Foreskin keratinocyte (primary cell): ENCODE measurements at places on chromosomes 1 and 21. TPM values are rescaled to one million over a fixed set of nuclear protein-coding genes. Genes with fewer than 3 reads are reported as not detected.

The DCST1 gene
- not detected in 2 replicates for polyA plus RNA-seq

The CFHR2 gene
- polyA plus RNA-seq: not detected in 2 replicates

The DIO1 gene
- polyA plus RNA-seq: not detected in 2 replicates

DNA sequence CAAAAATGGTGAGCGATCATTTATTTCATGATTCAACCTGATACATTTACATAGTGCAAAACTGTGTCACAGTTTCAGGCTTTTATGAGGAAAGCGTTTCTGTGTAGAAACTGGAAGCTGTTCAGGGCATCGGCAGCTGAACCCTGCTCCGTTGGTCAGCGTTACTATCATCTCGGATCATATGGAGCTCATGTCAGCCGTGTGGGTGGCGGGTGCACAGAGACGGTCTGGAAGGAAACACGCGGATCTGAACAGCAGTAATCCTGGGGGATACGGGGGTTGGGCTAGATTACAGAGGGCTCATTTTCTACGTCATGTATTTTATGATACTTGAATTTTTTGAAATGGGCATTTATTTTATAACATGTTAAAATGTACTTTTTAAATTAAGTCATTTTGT is 15.1 kb downstream of the C1orf174 start:
- no peak for DNase-seq

- no peak for DNase-seq
Observed at GRCh38 chr1:98090351-98090750, 169.5 kb upstream of the DPYD start.

DNA sequence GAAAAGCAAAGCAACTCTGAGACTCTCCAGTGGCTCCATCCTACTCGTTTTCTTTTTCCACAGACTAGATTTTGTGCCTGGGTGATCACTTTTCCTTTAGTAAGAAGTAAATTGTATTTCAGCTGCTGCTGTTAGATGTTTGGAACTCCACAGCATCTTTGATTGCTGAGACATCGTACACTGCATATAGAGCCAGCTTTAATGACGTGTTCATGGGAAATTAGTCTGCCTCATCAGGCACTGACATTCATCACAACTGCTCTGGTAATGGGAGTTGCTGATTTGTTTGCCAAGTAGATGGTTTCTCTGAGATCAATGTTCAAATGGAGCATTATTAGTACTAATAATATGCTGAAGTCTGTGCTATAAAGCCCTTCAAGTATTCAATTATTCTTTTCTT is 573.8 kb upstream of the NR5A2 start:
- DNase-seq: no peak
